Sigmoid colon (tissue), 7 donors: ENCODE measurements at places on chromosomes 4 and X. TPM values are rescaled to one million over a fixed set of nuclear protein-coding genes. Genes with fewer than 3 reads are reported as not detected.

MAGEC3 gene
- total RNA-seq: not detected

SLC25A43 gene
- total RNA-seq: 5.3 TPM

RHOXF2B gene
- total RNA-seq: not detected

GRCh38 chr4:102586644-102587021 is 85.5 kb downstream of the NFKB1 start:
- no peaks in the 10 kb centered on the region for H3K4me1 ChIP-seq
- H3K27me3 ChIP-seq: no peaks in the 10 kb centered on the region
- no peaks in the 10 kb centered on the region for H3K36me3 ChIP-seq

DNA sequence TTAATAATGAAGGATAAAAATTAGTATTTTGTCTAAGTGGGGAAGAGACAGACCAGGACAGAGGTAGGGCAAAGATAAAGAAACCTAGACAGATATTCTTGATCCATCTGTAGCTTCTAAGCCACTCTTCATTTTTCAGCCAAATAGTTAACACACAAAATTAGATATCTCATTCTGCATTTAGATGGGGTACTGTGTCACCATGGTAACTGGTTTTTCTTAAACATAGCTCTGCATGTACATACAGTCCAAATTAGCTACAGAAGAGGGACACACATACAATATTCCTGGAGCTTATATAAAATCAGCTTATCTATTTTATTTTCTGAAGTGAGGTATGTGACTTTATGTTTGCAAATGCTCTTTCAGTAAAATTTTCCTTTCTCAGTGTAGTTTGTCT is 393.7 kb downstream of the PPP3CA start:
- no peaks in the 10 kb centered on the region for H3K4me1 ChIP-seq
- no peak overlapping the region for H3K4me3 ChIP-seq
- H3K27ac ChIP-seq: no peak overlapping the region
- H3K36me3 ChIP-seq: no peaks in the 10 kb centered on the region
- DNase-seq: no peak

DNA sequence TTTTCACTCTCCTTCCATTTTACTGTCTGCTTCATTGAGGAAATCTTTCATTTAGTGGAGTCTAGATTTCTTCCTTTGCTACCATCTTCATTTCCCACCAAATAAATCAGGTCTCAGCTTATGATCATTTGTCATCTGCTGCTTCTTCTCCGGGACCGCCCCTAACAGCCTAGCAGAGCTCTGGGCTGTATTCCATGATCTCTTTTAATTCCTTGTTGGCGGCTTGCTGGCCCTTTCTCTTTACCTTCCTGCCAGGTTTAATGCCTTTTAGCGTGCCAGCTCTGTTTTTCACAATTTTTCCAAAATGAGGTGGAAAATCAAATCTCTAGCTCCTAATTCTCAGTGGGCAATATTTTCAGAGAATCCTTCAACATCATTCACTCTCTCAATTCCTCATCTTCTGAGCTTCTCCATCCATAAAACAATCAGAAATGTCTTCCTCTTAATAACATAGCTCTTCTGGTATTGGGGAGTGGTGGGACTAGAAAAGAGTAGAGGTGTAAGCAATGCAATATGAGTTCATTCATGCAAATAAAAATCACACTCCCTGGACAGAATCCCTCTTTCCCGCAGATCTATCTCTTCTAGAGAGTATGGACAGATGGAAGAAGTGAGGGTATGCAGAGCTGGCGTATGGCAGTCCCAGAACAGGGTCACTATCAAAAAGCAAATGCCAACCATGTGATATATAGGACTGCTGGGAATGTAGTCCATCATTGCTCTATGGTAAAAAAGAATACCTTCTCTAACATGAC is 491.3 kb downstream of the KCNIP4 start:
- no peak for DNase-seq
- H3K4me1 ChIP-seq: no peaks in the 10 kb centered on the region
- H3K27me3 ChIP-seq: no peaks in the 10 kb centered on the region

DNA sequence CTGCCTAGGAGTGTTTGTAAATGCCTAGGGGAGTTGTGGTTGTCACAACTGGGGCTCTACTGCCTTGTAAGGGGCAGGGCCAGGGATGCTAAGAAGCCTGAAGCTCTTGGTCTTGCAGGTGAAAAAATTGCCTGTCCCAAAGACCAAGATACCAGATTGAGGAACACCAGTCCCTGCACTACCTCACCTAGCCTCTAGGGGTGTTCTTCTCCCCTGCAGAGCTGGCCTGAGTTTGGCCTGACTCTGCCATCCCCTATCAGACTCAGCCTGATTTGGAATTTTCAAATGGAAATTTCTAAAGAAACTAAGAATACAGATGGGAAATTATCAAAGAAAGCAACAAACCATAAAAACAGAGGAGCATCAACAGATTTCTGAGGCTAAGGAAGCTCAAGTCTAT is 90.4 kb downstream of the ZC4H2 start:
- no peak overlapping the region for H3K4me3 ChIP-seq
- no peaks in the 10 kb centered on the region for H3K27me3 ChIP-seq
- no peaks in the 10 kb centered on the region for H3K4me1 ChIP-seq
- no peak overlapping the region for H3K27ac ChIP-seq
- H3K36me3 ChIP-seq: no peaks in the 10 kb centered on the region
- no peak for DNase-seq

DNA sequence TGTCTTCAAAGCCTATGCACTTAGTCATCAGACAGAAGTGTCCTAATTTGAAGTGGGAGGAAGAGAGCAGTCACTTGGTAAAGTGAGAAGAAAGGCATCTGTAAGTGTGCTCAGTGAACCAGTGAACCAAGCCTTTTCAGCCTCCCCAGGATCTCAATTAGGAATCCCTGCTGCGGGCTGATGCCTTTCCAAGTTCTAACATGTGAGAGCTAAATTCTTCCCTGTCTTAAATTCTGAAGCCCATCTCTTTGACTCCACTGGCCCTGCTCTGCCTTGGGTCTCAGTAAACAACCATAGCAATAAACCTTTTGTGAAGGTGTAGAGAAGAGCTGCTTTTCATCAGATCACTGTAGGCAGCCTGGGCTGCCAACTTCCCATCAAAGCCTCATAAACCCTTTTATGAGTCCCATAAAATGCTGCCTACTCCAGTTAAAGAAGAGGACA is 701.2 kb upstream of the LCORL start:
- no peaks in the 10 kb centered on the region for H3K27me3 ChIP-seq
- H3K4me3 ChIP-seq: no peak overlapping the region
- no peaks in the 10 kb centered on the region for H3K36me3 ChIP-seq
- H3K4me1 ChIP-seq: peaks cover 4% of the 10 kb centered on the region

DNA sequence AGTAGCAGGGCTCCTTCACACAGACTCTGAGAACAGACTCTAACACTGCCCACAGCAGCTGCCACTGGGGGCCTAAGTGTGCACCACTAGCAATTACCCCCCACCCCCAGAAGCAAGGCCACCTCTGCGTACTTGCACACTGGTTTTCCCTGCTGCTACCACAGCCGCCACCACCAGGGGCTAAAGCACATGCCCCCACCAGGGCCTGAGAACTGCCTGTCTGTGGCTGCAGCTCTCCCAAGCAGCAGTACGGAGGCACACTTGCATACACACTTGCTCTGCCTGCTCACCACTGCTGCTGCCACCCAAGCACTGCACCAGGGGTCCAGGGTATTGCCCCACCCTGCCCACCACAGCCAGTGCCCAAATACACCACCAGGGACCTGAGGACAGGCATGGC is 59.6 kb downstream of the SCML2 start:
- no peak overlapping the region for H3K27ac ChIP-seq
- H3K36me3 ChIP-seq: no peaks in the 10 kb centered on the region
- H3K27me3 ChIP-seq: no peaks in the 10 kb centered on the region
- no peak overlapping the region for H3K4me3 ChIP-seq
